ENCODE measurements at places on chromosomes 16 and 17. TPM values are rescaled to one million over a fixed set of nuclear protein-coding genes. Genes with fewer than 3 reads are reported as not detected.

The IL4R gene
- 3.6 TPM for total RNA-seq

The CD68 gene
- 3.2 TPM for total RNA-seq

The RAB11FIP4 gene
- total RNA-seq, result 27.8 TPM

The KRT25 gene
- not detected for total RNA-seq

The SCIMP gene
- total RNA-seq, result 0.54 TPM

The ZKSCAN2 gene
- total RNA-seq, result 16.9 TPM

The PTX4 gene
- not detected for total RNA-seq

The FNDC8 gene
- total RNA-seq, result not detected

The ALOX15B gene
- not detected for total RNA-seq

The DECR2 gene
- 5.6 TPM for total RNA-seq

The TBX6 gene
- 0.45 TPM for total RNA-seq

The PRSS33 gene
- total RNA-seq, result not detected

Data from cerebellum (tissue), 4 donors.